Fibroblast of skin of right biceps (primary cell): ENCODE measurements at places on chromosomes 13 and 19.

GRCh38 chr13:100108913-100109507 is 20.1 kb downstream of the PCCA start:
- no peak for DNase-seq

GRCh38 chr13:41075485-41075884 is 14.2 kb downstream of the WBP4 start:
- DNase-seq = no peak

DNA sequence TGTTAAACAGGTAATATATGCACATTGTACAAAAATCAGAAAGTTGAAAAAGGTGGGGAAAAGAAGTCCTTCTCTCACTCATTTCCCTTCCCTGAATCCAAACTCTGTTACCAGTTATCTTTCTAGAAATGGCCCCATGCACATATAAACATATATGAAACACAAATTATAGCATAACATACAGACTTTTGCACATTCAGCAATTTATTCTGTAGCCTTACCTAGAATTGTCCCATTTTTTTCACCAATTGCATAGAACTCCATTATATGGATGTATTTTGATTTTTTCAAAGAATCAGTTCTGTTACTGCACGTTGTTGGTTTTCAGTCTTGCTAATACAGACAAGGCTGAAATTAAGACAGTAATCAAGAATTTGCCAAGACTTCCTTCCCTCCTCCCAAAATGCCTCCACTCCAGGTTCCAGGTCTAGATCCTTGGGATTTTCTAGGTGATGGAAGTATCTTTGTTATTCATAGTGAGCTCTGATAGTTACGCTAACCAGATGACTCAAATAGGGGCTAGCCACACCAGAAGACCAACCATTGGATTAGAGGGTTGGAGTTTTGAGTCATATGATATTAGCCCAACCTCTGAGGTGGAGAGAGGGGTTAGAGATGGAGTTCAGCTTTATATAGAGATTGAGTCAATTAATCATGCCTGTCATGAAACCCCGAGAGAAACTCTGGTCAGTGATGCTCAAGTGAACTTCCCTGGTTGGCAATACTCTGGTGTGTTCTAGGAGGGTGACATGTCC is 30.7 kb downstream of the GPR180 start:
- DNase-seq = peak; percentile 11

GRCh38 chr13:100584896-100585295 is 3.7 kb downstream of the GGACT start:
- peak; percentile 11 for DNase-seq

DNA sequence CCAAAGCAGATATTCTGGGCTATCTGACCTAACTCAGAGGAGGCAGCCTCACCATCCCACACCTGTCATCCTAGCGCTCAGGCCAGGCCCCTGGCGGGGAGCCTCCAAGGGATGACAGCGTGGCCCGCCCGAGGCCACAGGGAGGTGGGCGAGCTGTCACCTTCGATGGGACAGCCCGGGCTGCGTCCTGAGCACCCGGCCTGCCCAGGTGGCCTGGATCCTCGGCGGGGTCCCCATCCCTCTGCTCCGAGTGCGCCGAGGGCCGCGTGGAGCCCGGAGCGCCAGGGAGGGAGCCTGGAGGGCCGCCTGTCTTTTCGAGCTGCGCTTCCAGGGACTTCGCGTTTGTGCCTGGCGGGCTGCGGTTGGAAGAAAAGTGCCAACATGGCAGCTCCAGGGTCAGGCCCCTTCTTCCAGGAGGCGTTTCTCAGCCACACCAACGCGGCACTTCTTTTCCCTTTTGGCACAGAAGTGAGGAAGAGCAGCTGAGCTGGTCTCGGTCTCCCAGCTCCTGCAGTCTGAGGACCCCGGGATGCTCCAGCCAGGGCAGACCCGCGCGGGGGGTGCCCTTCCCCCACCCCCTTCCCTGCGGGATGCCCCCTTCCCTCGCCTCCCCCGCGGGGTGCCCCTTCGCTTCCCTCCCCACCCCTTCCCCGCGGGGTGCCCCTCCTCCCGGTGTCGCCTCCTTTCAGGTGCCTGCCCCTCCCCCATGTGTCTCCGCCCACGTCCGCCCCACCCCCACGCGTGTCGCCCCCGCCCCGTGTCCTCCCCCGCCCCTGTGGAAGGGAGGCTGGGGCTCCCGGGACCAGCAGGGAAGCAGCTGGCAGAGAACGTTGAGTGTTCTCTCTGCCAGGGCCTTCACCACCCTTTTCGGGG is 42.3 kb downstream of the GJA3 start:
- DNase-seq = peak; percentile 56

DNA sequence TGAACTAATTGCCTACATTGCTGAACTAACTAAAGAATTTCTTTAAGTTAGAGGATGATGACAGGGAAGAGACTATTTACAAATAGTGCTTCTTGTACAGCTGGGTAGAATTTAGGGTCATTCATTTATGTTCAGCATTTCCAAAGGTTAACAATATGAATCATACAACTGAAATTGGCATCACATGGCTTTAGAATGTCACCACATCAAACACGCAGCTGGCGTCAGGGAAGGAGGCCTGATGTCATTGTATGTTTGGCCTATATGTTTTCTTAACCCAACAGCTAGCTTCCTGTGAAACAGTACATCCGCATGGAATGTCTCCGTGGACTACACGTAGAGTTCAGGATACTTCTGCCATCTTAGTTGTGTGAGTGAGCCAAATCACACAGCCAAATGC is 99.0 kb upstream of the TNFSF11 start:
- peak; percentile 38 for DNase-seq

DNA sequence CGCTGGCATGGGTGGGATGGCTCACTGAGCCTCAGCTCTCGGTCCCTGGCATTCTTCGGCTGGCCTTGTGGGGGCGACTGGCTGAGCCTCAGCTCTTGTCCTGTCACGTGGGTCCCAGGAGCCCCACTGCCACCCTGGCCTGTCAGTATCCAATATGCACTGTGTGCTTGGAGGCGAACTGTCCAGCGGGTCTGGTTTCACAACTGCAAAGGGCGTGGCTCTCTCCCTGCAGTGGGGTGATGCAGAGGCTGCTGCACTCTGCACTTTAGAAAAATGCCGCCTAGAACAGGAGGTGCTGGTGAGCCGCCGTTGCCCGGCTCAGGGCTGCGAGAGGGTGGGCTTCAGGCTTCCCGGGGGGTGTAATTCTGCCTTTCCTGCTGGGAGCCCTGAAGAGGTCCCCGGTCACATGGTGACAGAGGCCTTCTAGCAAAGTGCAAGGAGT is 17.0 kb upstream of the TMEM255B start:
- DNase-seq = peak; percentile 28

GRCh38 chr13:113064000-113064533 is 41.5 kb upstream of the F7 start:
- no peak for DNase-seq

DNA sequence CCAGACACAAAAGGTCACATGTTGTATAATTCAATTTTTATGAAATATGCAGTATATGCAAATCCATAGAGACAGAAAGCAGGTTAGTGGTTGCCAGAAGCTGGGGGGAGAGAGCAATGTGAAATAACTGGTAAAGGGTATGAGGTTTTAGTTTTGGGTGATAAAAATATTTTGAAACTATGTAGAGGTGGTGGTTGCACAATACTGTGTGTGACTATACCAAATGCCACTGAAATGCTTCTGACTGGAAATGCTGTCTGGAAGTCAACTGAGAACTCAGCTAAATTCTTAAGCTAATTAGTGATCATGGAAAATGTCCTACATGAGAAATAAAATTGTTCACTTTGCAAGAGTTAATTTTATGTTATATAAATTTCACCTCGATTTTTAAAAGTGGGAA is 65.3 kb upstream of the RXFP2 start:
- DNase-seq = peak; percentile 58

GRCh38 chr19:13095934-13096927 is 6.4 kb downstream of the LYL1 start:
- DNase-seq = no peak

- DNase-seq = peak; percentile 100
Observed at GRCh38 chr19:6610934-6611852, 20.2 kb upstream of the CD70 start.

DNA sequence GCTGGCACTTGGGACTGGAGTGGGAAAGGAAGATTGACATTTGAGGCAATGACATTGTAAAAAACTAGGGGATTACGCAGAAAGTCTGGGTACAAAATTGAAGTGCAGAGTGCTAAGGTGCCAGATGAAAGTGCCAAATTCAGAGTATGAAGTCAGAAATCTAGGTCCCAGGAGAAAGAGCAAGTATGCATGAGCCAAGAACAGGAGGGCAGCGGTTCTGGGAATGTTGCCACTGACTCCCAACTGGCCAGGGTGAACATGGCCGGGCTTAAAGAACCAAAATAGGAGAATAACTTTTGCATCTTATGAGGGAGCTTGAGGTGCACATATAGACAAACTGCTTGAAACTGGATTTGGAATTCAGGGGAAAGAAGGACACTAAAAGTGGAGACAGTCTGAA is 495.8 kb upstream of the KLF12 start:
- no peak for DNase-seq

DNA sequence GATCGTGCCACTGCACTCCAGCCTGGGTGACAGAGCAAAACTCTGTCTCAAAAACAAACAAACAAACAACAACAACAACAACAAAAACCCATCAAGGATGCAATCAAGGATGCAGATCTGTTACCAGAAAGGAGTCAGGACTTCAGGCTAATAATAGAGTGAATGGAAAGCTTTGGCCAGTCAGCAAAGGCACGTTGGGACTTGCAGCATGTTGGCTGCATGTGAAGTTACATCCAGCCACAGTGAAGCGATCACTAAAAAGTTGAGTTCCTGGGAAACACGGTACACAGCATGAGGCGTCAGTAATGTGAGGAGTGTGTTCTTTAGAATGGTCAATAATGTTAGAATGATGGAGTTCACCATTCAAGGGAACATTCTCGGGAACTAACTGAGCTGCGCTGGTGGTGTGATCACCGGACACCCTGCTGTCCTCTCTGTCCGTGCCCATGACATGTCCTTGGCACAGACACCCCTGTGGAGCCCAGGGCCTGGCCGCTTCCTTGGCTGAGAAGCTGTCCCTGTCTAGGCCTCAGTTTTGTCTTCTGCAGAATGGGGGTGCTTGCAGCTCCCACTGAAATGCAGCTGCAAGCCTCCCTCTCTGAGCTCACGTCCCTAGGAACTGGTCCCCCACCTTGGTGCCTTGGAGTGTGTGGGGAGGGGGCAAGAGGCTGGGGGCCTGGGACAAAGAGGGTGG is 2.3 kb upstream of the LGALS7B start:
- DNase-seq = no peak

DNA sequence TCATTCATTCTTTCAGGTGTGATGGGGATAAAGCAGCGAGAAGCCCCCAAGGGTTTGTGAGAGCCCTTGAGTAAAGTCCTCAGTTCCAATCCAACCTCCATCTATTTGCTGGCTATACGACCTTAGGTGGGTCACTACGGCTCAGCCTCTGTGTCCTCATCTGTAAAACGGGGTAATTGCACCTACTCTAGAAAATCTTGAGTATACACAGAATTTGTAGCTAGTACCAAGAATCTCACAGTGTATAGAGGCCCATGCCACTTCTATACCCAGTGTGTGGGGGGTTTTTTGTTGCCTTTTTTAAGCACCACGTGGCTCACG is 406 bp upstream of the DNMT1 start:
- no peak for DNase-seq

DNA sequence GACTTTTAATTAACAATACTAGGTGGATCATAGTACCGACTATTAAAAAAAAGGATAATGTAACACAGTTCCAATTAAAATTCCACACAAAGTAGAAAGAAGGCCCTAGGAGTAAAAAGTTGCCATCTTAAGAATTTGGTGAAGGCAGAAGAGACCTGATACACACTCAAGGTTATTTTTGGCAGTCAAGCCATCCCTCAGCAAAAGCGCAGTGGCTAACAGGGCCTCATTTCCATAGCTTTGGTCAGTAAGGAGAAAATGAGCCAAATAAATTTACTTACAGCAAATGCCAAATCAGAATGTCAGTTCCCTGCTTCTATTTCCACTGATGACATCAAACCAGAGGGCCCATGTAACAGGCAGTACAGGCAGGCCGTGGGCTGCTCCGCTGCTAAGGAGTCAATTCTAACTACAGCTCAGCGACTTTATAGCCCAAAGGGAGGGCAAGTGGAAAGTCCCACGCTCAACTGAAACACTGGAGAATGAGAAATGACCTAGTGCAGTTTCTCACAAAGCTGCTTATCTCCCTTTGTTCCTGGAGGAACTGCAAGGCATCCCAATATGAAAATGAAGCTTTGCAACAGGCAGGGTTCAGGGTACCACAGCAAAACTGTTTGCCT is 6.3 kb downstream of the ARGLU1 start:
- DNase-seq = no peak

DNA sequence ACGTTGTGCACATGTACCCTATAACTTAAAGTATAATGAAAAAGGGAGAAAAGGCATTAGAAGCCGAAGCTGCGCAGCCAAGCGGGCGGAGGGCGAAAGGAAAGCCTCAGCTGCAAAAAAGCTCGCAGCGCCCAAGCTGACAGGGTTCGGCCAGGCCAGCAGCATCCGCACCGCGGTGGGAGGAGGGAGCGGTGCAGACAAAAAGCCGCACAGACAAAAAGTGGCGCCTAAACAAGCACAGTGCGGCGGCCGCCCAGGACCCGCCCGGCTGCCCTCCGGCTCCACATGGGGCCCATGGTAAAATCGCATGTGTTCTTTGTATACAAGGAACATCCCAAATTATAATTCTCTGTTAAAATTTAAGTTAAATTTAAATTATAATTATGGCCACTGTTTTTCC is 42.4 kb downstream of the PSG3 start:
- DNase-seq = no peak

GRCh38 chr19:48415395-48415794 is 21.9 kb downstream of the GRIN2D start:
- peak; percentile 81 for DNase-seq

DNA sequence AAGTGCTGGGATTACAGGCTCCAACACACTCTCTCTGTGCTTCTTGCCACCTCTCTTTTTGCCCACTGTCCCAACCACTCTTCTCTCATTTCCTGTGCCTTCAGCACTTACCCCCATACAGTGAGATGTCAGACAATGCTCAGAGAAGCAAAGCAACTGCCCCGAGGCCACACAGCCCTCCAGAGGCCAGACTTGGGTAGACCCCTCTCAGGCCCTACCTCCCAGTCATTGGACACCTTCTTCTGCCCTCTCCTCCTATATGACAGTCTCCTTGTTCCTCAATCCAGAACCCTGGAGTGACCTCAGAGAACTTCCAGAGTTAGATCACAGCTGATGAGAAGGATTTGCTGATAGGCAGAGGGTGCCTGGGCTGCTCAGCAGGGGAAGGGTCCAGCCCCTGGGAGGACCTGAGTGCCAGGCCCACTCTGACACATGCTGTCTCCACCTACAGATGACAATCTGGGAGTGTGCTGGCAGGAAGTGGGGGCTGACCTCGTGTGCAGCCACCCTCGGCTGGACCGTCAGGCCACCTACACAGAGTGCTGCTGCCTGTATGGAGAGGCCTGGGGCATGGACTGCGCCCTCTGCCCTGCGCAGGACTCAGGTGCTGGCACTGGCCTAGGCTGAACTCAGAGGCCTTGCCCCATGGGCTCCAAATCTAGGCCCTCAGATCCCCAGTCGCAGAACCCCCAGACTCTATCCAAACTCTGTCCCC is 24.4 kb downstream of the LTBP4 start:
- DNase-seq = no peak

- DNase-seq = no peak
Observed at GRCh38 chr19:7489609-7490044, 792 bp upstream of the PEX11G start.

- no peak for DNase-seq
Observed at GRCh38 chr19:35143231-35143715, at the start of gene FXYD7. Gene FXYD7 (plus strand): TSS chr19:35143255. CDS start chr19:35143334, 79 bp downstream.

- no peak for DNase-seq
Observed at GRCh38 chr13:93356469-93356868, 129.9 kb downstream of the GPC6 start.
